ENCODE measurements at places on chromosomes 3 and 15.

- peak; percentile 68 for DNase-seq
Measured at GRCh38 chr15:80173022-80173759, 20.4 kb downstream of the FAH start.

DNA sequence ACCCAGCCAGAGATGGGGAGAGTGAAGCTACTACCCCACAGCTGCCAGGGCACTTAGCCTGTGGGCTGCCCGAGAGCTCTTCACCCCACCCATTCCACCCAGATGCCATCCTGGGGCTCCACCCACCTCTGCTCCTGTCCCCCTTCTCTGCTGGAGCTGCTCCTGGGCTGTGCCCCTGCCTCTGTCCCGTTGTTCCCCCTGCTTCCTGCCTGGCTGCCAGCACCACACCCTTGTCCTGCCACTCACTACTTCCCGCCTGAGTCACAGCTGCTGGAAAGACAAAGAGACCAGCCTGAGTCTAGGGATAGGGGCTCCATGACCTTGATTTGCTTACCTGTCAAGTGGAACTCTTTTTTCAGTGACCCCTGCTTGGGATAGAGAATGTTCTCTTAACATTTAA is 12.4 kb downstream of the GNAI2 start:
- DNase-seq = no peak

GRCh38 chr15:40847223-40847961 is 3.5 kb downstream of the SPINT1 start:
- DNase-seq = no peak

GRCh38 chr3:43411429-43411828 is 125.1 kb downstream of the SNRK start:
- no peak for DNase-seq

DNA sequence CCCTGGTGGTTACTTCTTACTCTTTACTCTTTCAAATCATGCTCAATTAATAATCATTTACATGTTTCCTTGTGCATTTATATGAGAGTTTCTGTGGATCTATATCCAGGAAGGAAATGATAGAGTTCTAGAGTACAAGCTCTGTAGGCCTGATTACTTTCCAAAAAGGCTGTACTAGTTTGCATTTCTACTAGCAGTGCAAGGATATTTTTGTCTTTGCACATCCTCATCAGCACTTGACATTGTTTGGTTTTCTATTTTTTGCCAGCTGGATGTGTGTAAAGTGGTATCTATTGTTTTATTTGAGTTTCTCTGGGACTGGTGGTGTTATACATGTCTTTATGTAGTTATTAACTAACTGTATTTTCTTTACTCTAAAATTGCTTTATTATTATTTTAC is 19.6 kb upstream of the SLC7A14 start:
- no peak for DNase-seq

DNA sequence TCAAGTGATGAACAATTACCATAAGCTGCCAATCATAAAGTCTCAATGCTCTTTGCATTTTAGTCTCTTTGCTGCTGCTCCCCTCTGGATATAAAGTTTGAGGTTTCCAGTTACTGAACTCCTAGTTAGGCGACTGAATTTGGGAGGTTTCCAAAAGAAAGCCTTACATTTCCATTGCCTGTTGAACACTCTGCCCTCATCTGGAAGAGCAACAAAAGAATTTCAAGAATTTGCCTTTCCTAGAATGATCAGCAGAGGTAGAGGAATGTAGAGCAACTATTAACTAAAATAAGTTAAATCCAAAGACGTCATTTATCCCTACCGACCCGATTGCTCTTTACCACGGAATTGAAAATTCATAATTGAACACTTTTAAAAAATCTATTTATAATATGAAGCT is 53.4 kb upstream of the PRICKLE2 start:
- DNase-seq = no peak

DNA sequence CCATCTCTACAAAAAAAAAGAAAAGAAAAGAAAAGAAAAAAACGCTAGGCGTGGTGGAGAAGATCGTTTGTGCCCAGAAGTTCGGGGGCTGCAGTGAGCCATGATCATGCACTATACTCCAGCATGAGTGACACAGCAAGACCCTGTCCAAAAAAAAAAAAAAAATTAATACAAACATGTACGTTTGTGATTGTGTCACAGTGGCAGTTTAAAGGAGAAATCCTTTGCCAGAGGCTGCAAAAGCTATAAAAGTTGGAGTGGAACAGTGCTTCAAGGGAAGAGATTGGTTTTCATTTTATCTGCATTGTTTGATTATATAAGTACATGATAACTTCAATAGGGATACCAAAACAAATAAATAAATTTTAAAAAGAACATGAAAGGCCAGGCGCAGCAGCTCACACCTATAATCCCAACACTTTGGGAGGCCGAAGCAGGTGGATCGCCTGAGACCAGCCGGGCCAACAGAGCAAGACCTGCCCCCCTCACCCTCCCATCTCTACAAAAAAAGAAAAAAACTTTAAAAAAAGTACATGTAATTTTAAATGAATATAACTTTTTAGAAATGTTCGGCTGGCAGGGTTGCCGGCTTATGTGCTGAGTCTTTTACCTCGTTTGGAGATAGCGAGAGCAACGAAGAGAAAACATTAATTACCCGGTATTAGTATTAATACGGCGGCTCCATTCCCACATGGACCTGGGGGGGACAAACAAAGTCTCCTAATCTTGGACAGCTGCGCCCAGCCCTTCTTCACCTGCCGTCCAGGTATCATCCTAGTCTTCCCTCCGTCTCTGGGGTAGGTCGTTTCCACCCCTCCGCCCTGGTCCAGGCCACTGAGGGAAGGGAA is 573 bp upstream of the DIS3L start:
- peak; percentile 2 for DNase-seq

GRCh38 chr3:60528651-60529050 is 722.6 kb downstream of the FHIT start:
- no peak for DNase-seq

DNA sequence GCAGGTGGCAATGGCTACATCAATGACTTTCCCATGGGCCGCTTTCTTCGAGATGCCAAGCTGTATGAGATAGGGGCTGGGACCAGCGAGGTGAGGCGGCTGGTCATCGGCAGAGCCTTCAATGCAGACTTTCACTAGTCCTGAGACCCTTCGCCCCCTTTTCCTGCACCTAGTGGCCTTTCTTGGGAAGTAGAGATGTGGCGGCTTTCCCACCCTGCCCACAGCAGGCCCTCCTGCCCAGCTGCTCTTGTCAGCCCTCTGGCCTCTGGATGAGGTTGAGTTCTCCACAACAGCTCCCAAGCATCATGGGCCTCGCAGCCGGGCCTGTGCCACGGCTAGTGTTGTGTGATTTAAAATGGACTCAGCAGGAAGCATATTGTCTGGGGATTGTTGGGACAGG is 12.5 kb downstream of the IVD start:
- no peak for DNase-seq

- DNase-seq = no peak
Measured at GRCh38 chr3:180633722-180634121, 31.8 kb downstream of the TTC14 start.

- DNase-seq = no peak
Measured at GRCh38 chr15:61994216-61994615, 66.0 kb downstream of the VPS13C start.

- DNase-seq = no peak
Measured at GRCh38 chr3:9638155-9638554, 11.2 kb upstream of the MTMR14 start.

- DNase-seq = no peak
Measured at GRCh38 chr3:64460877-64461276, 226.9 kb downstream of the ADAMTS9 start.

DNA sequence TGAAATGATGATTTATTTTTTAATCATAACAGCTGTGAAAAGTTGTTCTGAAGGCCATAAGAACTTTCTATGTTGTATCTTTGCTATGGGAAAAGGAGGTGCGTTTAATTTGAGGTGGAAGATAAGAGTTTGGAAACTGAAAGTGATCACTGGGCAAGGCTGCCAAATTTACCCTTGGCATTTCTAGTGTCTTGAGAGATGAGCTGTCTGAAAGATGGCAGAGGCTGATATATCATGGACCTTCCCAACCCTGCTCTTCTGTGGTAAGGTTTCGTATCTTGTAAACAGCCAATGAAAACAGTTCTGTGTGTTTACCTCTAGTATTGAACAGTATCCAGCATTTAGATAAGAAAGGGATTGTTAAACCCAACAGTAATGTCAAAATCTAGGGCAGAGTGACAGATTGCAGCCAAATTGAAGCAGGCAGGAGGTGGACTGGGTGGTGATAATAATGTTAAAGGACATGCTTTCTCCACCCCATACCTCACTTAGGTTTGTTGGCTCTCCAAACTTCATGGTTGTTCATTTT is 15.8 kb upstream of the NFKBIZ start:
- DNase-seq = no peak

DNA sequence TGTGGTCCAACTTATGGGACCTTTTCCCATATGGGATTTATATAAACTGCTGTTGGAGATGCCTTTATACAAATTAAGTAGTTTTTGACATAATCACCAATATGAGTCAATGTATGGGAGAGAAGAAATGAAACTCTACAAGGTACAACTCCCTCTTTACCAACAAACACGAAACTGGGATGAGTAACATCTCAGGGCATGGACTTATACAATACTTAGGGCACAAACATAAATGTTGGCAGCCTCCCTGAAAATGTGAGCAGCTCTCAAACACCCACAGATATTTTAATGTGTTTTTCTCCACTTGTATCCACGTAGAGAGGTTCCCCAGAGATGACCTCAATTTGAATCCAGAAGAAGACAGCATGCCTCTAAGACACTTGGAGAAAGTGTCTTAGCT is 161.6 kb downstream of the MAGI1 start:
- no peak for DNase-seq

GRCh38 chr3:64922213-64922612 is 234.4 kb upstream of the ADAMTS9 start:
- no peak for DNase-seq

DNA sequence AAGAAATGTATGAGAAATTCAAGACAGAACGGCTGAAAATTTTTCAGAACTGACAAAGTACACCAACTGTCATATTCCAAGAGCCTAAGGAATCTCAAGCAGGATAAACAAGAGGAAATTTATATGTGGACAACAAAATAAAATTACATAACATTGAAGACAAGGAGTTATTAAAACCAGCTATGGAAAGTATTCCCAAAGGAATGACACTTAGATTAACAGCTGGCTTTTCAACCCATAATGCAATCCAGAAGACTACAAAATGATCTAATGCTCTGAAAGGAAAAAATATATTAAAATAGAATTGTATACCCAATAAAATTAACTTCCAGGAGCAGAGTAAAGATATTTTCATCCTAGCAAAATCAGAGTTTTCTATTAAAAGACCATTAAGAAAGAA is 132.2 kb upstream of the BNIP2 start:
- DNase-seq = no peak

DNA sequence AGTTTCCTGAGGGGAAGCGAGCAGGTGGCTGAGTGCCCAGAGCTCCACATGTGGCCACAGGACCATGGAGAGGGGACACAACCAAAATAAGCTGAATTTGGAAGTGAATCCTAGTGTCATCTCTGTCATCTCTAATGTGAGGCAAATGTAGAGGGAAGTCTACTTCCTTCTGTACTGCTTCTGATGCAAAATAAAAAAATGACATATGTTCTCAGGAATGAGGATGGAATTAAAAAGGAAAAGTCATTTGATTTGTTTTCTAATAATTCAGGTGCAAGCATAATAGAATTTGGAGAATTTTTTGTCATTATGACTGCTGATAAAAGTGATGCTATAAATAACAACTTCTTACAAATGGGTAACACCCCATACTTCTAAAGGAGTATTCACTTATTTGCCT is 59.5 kb upstream of the POU1F1 start:
- DNase-seq = no peak

GRCh38 chr15:31347067-31347975 is 20.7 kb downstream of the KLF13 start:
- DNase-seq = peak; percentile 76

- peak; percentile 8 for DNase-seq
Measured at GRCh38 chr3:37861620-37862041, at the start of gene CTDSPL. CTDSPL (plus strand) TSS chr3:37861880; CDS start chr3:37862200, 320 bp downstream.

DNA sequence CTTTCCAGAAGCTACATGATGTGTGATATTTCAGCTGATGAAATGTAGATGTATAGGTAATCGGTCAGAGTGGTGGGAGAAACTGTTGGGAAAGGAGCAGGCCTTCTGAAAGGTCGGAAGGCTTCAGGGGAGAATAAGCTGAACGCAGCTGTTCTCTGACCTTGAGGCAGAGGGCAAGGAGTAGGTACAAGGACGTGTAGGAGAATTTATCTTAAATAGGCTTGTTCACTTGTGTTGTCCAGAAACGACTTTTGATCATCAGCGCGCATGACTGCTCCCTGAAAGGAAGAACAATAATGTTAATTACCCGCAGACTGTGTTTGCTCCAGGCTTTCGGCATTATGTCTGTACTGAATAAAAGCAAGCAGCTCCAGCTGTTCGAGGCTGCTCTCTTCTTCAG is 39.6 kb downstream of the GPR160 start:
- no peak for DNase-seq

GRCh38 chr3:187708696-187709095 is 6.3 kb upstream of the RTP2 start:
- DNase-seq = no peak

- no peak for DNase-seq
Measured at GRCh38 chr3:182435860-182436259, 357.4 kb upstream of the ATP11B start.

- no peak for DNase-seq
Measured at GRCh38 chr15:76840830-76841460, 64.2 kb downstream of the SCAPER start.

DNA sequence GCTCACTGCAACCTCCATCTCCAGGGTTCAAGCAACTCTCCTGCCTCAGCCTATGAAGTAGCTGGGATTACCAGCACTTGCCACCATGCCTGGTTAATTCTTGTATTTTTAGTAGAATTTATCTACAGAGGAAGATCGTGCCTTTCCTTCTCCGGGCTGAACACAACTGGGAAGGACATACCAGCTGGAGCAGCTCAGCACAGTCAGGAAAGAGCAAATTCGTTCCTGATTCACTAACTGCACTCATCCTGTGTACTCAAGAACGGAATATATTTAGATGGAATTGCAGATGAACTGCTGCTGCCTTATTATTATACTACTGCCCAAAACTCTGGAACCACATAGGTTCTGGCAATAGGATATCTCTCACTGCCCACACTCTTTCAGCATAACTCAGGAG is 27.1 kb upstream of the P4HTM start:
- DNase-seq = no peak

DNA sequence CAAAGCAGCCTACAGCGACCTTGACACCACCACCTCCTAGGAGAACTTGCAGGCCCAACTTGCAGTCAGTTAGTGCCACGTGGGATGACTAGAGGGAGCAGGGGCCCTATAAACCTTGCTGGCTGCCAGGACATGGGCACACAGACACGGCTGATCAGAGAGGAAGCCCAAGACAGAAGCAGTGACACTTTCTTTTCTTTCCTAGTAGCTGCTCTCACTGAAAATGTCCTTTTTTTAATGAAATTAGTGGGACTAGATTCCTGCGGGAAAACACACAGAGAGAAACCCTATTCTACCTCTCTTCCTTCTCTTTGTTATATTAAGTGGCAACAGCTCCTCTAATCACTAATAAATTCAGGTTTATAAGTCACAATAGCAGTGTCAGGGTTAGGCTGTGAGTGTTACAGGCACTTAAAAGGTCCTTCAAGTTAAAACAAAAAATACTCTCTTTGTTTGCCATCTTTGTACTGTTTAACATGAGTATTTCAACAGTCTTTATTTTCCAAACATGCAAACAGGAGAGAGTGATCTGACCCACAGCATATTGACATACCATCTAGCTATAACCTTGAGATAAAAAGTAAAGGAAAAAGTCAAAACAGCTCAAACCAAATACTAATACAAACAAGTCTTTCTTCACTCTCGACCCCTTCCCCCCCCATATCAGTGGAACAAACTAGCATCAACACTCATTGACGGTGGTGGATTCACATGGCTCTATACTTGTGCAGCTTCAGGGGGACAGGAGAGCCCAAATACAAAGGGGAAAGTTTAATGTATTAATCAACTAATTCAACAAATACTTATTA is 2.1 kb upstream of the TMEM212 start:
- no peak for DNase-seq

Data from activated naive CD4-positive, alpha-beta T cell treated with Interleukin-2 at 50 U/mL for 16 hours (primary cell).